ENCODE measurements at places on chromosomes 7 and 10. TPM values are rescaled to one million over a fixed set of nuclear protein-coding genes. Genes with fewer than 3 reads are reported as not detected.

- no peaks in the 10 kb centered on the region for H3K4me1 ChIP-seq
- H3K27me3 ChIP-seq = no peaks in the 10 kb centered on the region
- no peaks in the 10 kb centered on the region for H3K36me3 ChIP-seq
- H3K27ac ChIP-seq = no peak overlapping the region
- H3K4me3 ChIP-seq = no peak overlapping the region
Measured at GRCh38 chr7:146892151-146892550, 775.5 kb downstream of the CNTNAP2 start.

RPEL1 gene
- not detected for total RNA-seq

NUTM2E gene
- total RNA-seq = 0.70 TPM

DNA sequence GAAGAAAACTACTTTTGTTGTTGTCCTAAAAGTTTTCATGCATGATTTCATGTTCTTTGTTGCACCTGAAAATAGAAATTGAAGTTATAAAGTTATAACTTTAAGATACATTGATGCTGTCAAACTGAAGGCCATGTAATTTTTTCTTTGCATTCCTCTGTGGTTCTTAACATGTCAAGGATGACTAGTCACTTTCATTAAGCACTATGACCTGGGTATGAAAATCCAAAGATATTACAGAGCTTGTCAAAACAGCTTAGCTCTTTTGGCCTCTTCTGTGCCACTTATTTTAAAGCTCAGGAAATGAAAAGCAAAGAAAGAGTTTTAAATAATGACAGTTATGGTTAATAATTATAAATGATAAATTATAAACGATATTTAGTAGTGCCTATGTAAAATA is 241.6 kb upstream of the CACNA2D1 start:
- H3K27me3 ChIP-seq = no peaks in the 10 kb centered on the region
- H3K27ac ChIP-seq = no peak overlapping the region
- DNase-seq = no peak

PRSS37 gene
- not detected for total RNA-seq

GRCh38 chr7:133352430-133352829 is 99.6 kb downstream of the EXOC4 start:
- no peak overlapping the region for H3K27ac ChIP-seq
- no peak for DNase-seq
- H3K27me3 ChIP-seq = no peaks in the 10 kb centered on the region
- H3K4me3 ChIP-seq = no peak overlapping the region

- no peak overlapping the region for H3K4me3 ChIP-seq
- no peak for DNase-seq
- H3K27ac ChIP-seq = no peak overlapping the region
- H3K36me3 ChIP-seq = no peaks in the 10 kb centered on the region
Measured at GRCh38 chr10:96578022-96578421, 8.8 kb downstream of the TM9SF3 start.

ABCA13 gene
- 0.76 TPM for total RNA-seq

DNA sequence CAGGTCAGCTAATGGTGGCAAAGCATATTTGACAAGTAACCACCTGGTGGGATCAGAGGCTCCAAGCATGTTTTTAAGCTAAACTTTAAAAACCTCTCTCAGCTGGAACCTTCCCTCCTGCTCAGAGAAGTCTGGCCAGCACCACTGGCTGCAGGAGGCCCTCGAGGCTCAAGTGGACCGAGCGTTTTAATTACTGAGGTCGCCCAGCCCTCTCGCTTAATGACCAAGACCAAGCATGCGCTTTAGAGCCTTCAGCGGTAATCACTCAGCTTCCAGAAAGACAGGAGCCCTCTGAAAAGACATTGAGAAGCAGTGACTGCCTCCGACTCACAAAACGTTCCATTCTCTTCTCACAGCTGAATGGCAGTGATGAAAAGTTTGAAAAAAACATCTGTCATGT is 383.4 kb upstream of the ADARB2 start:
- H3K36me3 ChIP-seq = no peaks in the 10 kb centered on the region
- no peak for DNase-seq
- H3K4me3 ChIP-seq = no peak overlapping the region
- no peaks in the 10 kb centered on the region for H3K4me1 ChIP-seq
- H3K27me3 ChIP-seq = no peaks in the 10 kb centered on the region
- H3K27ac ChIP-seq = no peak overlapping the region

LIPJ gene
- total RNA-seq = not detected

GRCh38 chr10:99234791-99235657 is 628 bp downstream of the HPSE2 start:
- H3K27me3 ChIP-seq = peaks cover 45% of the 10 kb centered on the region
- H3K36me3 ChIP-seq = no peaks in the 10 kb centered on the region
- no peaks in the 10 kb centered on the region for H3K4me1 ChIP-seq
- no peak overlapping the region for H3K4me3 ChIP-seq
- no peak overlapping the region for H3K27ac ChIP-seq
- no peak for DNase-seq

GRCh38 chr7:69674701-69675182 is 76.5 kb downstream of the AUTS2 start:
- H3K4me1 ChIP-seq = peaks cover 4% of the 10 kb centered on the region
- DNase-seq = no peak
- no peak overlapping the region for H3K27ac ChIP-seq
- H3K36me3 ChIP-seq = no peaks in the 10 kb centered on the region
- H3K27me3 ChIP-seq = no peaks in the 10 kb centered on the region
- H3K4me3 ChIP-seq = no peak overlapping the region

- H3K27me3 ChIP-seq = no peaks in the 10 kb centered on the region
- H3K27ac ChIP-seq = no peak overlapping the region
- no peaks in the 10 kb centered on the region for H3K36me3 ChIP-seq
- DNase-seq = no peak
Measured at GRCh38 chr7:12635830-12636229, 51.6 kb upstream of the ARL4A start.

SUN3 gene
- 0.24 TPM for total RNA-seq

Measured in PC-9 (cell line).